ENCODE measurements at places on chromosomes 11 and 22. TPM values are rescaled to one million over a fixed set of nuclear protein-coding genes. Genes with fewer than 3 reads are reported as not detected.

The POTEH gene
- not detected for polyA plus RNA-seq

The LMO1 gene
- not detected for polyA plus RNA-seq

GRCh38 chr11:125448136-125448535 lies 47.9 kb downstream of the FEZ1 start:
- DNase-seq = no peak

- DNase-seq = no peak
Observed at GRCh38 chr11:112017538-112017937, 7.7 kb upstream of the DLAT start.

GRCh38 chr11:70577258-70577603 lies 178.9 kb downstream of the CTTN start:
- no peak for DNase-seq

DNA sequence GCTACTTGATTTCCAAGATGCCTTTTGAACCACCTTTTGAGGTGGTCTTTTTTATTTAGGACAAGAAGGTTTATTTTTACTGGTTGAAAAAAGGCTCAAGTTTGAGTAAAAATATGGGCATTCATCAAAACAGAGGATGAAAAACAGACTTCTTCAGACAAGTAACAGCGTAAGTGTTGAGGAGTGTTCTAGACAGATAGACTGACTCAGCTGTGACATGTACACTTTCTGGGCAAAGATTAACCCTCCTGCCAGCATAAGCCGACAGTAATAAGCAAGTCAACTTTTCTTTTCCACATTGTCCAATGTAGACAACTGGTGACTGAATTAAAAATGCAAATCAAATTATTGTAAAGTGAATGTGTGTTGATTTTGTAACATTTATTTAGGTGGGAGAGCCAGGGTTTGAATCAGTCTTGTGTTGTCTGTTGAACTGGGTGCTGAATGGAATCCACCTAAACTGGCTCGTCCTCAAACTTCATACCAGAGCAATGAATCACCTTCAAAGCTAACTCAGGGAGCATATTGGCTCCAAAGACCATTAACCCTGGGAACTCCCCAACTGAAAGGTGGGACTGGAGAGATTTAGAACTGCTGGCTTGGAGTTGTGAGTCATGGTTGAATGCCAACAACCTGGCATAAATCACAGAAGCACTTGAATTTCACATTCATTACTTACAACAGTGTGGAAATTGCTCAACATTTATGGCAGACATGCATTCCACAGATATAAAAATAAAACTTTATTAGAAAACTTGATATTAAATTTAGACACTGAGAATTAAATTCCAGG lies 377.0 kb downstream of the ETS1 start:
- DNase-seq = no peak

The FXYD2 gene
- polyA plus RNA-seq = 0.75 TPM

- no peak for DNase-seq
Observed at GRCh38 chr11:75826461-75827230, 11.6 kb downstream of the UVRAG start.

DNA sequence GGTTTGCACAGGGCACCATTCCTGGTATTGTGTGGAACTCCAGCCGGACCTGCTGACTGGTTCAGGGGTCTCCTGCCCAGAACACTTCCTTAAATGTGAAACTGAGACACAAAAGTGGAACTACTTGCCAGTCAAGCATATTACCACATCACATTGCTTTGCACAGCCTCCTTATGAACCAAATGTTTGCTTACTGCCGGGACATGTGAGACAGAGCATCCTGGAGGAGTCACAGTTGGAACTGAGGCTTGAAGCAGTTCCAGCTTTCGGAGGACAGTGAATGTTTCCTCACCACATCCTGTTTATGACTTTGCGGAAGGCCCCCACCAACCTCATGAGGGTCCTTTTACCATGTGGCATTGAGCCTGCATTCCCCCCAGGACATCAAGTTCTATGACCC lies 105.8 kb upstream of the ARHGAP42 start:
- no peak for DNase-seq

The TMEM45B gene
- polyA plus RNA-seq = 0.12 TPM

The MALAT1 gene
- 6,450 TPM for polyA plus RNA-seq

The NXPE1 gene
- not detected for polyA plus RNA-seq

The INTS4 gene
- 37.6 TPM for polyA plus RNA-seq

DNA sequence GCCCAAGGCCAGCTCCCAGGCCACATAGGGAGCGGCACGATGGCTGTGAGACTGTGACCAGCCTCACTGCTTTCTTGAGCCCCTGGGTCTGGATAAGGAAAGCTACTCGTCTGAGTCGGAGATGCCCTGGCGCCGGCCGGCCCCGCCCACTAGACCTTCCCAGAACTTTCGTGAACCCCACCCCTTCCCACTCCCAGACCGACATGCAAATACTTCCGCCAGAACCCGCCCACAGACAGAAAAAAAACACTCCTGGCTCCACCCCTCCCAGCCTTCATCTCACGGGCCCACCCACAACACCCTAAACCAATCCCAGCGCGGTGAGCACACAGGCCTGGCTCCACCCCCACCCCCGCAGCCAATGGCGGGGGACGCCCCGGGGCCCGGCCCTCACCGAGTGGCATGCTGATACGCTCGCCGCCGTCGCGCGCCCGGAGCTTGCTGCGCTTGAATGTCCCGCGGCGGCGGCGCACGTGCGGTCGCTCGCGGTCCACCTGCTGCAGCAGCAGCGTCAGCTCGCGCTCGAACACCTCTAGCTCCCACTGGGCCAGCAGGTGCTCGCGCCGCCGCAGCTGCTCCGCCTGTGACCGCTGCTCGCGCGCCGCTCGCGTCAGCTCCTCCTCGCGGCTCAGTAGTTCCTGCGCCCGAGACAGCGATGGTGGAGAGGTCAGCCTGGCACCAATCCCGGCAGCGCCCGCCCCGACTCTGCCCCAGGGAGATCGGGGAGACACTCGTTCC lies 7.0 kb downstream of the MAP3K11 start:
- DNase-seq = no peak

The CRYBB3 gene
- polyA plus RNA-seq = not detected

DNA sequence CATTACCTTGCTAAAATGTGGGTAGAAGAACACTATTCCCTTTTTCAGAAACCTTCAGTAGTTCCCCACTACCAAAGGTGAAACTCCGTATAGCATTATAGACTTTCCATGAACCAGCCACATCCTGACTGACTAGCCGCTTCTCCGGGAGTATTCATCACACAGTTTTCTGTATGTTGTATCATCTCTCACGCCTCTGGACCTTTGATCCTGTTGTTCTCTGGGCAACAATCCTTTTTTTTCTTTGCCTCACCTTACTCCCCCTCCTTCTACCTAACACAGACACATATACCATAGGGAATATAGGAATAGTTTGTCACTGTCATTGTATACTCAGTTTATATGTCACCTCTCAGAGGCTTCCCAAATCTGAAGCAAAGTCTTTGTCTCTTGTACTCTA lies 20.8 kb downstream of the ZC3H12C start:
- no peak for DNase-seq

DNA sequence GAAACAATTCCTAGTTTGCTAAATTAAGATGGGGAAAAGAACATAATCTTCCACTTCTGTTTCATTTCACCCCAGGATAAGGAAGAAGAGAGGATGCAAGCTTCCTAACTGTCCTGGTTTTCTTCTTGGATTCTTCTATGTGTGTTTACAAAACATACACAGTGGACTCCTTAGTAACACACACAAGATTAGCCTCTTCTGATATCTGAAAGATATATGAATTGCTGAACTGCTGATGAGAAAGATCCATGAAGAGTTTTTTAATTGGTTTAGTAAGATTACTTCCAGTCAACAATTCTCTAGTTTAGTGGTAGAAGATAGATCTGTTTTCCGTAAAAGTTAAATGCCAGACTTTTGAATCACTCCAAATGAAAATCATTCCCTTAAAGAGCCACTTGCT lies 86.8 kb downstream of the WT1 start:
- DNase-seq = no peak

- DNase-seq = no peak
Observed at GRCh38 chr11:73174495-73174791, 32.3 kb upstream of the FCHSD2 start.

DNA sequence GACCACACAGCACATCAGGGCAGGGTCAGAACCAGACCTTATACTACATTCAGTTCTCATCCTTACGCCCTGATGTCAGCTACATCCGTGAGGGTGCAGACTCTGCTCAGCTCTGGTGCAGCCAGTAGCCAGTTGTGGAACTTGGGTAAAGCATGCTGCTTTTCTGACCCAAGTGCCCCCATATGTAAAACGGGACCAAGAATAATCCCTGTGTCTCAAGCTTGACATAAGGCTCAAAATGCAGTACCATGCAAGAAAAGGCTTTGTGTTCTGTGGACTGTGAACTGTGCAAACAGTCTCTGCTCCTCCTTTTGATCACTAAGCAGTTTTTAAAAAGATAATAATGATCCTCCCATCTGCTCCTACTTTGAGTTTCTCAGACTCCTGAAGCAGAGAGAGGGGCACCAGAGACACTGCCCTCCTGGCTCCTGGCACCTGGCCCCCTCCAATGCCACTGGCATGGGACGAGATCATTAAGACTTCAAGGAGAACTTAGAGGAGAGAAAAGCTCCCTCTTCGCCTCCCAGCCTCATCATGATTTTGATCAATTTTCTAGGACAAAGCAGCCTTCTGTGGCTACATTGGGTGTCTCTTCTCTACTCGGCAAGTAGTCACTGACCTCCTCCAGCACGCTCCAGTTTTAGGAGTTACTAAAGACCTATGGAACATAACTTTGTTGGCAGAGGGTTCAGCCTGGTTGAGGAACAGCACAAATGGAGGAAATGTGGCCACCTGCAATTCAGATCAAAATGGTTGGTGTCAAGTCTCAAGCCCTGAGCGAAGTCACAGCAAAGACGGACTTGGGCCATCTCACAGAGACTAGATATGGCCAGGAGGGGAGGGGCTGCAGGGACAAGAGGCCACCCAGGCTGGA lies 23.9 kb downstream of the IL10RA start:
- DNase-seq = no peak

The IGLL1 gene
- polyA plus RNA-seq = not detected

DNA sequence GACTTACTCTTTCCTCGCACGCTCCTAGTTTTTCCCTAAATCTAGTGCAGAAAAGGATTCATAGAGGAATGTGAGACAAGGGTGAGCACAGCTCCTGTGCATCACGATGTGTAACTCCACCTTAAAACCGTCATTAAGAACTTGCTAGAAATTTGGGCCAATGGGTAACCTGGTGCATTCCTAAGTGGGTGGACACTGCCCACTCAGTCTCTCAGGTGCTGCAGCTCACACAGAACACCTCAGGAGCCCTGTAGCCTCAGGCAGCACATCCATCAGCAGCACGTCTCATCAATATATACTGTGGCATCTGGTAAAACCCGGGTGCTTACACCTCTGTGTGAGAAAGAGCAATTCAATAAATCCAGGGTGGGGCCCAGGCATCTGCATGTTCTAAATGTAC lies 12.4 kb downstream of the POU2AF3 start:
- no peak for DNase-seq

- DNase-seq = no peak
Observed at GRCh38 chr11:61045271-61045670, 57.0 kb upstream of the CD5 start.

- DNase-seq = no peak
Observed at GRCh38 chr11:41225856-41226633, 233.4 kb downstream of the LRRC4C start.

The HORMAD2 gene
- polyA plus RNA-seq = not detected

The APOBEC3C gene
- 296 TPM for polyA plus RNA-seq

DNA sequence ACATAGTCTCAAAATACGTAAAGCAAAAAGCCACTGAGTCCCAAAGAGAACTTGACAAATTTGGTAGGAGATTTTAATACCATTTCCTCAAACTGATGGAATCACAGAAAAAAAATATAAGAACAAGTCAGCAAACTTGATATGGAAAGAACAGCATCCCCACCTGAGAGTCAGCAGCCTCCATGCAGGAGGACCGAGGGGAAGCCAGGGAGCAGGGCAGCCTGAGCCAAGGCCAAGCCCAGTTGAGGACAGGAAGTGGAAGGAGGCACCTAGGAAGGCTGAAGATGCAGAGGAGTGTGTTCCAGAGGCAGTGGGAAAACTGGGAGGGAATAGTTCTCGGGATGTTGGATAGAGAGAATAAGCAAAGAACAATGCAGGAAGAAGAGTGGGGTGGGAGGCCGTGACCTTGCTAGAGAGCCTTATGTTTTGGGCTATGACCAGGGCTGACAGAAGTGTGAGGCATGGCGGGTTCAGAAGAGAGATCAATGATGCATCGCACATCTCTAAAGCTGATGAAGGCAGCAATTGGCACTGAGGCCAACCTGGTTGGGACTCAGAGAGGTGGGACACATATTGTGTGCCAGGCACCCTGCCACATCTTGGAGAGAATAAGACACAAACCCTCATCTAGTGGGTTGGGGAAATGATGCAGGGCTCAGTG lies 15.4 kb downstream of the APOA4 start:
- no peak for DNase-seq

DNA sequence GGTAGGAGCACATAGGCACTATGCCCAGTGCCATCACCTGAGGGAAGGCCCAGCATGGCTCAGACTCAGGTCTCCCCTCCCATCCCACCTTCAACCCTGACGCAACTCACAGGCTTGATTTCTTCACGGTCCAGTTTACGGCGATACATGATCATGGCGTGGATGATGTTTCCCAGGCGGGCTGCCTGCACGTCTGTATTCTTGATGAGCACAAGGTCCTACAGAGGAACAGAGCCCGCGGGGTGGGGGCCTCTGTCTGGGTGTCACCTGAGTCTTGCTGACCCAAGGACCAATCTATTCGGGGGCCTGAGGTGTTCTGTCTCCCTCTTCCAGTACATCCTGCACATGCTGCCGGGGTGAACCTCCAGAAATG lies 3.9 kb downstream of the CPT1B start:
- DNase-seq = no peak

The C1QTNF4 gene
- 0.91 TPM for polyA plus RNA-seq

GRCh38 chr11:124581817-124582216 lies 12.0 kb downstream of the OR8A1 start:
- no peak for DNase-seq

The GAS2 gene
- polyA plus RNA-seq = 3.5 TPM

The GANAB gene
- polyA plus RNA-seq = 140 TPM

The ARAP1 gene
- 30.2 TPM for polyA plus RNA-seq

- DNase-seq = no peak
Observed at GRCh38 chr22:31106731-31107177, 614 bp downstream of the SELENOM start.

The VWCE gene
- 0.76 TPM for polyA plus RNA-seq

DNA sequence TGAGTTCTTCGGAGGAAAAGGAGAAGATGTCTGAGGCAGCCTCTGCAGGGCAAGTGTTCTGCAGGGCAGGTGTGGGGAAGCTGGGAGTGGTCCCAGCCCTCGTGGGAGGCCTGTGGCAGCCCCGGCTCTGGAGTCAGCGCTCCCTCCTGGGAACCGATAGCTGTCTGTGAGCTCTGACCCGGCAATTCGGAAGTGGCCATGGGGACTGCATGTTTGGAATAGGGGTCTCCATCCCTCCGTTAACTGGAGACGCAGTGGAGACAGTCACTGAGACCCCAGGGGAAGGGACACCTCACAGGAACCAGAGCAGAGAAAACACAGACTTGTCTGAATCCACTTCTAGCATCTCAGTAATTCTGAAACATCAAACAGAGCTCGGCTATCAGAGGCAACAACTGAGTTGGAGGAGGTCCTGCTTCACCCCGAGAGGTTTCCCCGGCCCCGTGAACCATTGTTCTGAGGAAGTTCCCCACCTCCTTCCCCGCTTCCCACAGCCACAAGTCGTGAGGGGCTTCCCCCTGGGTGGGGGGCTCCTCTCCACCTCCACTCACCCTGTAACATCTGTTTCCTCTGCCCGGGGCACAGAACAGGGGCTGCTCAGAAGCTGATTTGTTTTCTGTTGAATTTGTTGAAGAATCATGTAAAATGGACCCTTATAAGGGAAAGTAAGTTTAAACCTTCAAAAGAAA lies 99.6 kb downstream of the BRD1 start:
- no peak for DNase-seq

- DNase-seq = no peak
Observed at GRCh38 chr11:130161441-130162145, 2.0 kb downstream of the ST14 start.

- DNase-seq = no peak
Observed at GRCh38 chr22:42871146-42872050, 14.3 kb upstream of the ARFGAP3 start.

The C11orf98 gene
- polyA plus RNA-seq = 83.8 TPM

Data from naive B cell (primary cell).